ENCODE measurements at places on chromosomes 4 and X.

- no peak for DNase-seq
These were observed 218.0 kb downstream of the PRDM5 start for GRCh38 chr4:120704538-120704937.

GRCh38 chr4:183550345-183551093 lies 45.7 kb downstream of the ING2 start:
- DNase-seq = no peak

DNA sequence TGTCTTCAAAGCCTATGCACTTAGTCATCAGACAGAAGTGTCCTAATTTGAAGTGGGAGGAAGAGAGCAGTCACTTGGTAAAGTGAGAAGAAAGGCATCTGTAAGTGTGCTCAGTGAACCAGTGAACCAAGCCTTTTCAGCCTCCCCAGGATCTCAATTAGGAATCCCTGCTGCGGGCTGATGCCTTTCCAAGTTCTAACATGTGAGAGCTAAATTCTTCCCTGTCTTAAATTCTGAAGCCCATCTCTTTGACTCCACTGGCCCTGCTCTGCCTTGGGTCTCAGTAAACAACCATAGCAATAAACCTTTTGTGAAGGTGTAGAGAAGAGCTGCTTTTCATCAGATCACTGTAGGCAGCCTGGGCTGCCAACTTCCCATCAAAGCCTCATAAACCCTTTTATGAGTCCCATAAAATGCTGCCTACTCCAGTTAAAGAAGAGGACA lies 701.2 kb upstream of the LCORL start:
- DNase-seq = no peak

DNA sequence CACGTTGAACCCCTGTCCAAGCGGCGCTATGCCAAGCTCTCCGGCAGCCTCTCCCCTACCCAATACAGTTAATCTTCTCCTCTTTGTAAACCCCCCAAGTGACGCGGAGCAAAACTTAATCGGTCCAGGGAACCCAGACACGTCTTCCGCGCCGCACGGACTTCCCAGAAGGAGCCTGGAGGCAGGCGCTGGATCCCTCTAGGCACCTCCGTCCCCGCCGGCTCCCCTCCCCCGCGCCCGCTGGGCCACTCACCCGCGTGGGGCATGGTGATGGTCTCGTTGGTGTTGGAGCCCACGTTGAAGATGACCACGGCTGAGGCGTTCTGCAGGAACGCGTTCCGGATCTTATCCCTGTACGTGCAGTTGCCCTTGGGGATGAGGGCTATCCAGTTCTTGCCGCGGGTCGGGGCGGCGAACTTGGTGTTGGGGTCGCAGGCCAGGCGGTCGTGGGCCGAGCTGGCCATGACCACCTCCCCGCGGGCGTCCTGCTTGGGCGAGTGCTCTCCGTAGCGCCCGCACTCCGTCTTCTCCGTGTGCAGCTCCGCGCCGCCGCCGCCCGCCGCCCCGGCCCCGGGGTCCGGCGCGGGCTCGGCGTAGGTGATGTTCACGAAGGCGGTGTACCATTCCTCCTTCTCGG lies 1.1 kb downstream of the RNF150 start:
- DNase-seq = peak; percentile 36

GRCh38 chrX:69163936-69164741 lies 1.1 kb downstream of the PJA1 start:
- DNase-seq = peak; percentile 15

DNA sequence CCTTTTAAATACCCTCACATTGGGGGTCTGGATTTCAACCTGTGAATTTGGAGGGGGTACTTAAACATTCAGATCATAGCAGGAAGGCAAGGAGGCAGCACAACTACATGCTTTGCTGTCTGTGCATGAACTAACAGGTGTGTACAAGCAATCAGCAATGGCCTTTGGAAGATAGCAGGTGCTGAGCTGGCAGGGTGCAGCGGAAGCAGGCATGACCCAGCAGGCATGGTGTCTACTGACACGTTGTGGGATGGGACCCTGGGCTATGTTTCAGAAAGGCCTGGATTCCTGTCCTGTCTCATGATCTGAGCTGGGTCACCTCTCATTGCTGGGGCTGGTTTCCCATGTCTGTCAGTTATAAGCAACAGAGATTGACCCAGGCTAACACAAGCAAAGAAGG lies 13.9 kb downstream of the PPP2R2C start:
- no peak for DNase-seq

DNA sequence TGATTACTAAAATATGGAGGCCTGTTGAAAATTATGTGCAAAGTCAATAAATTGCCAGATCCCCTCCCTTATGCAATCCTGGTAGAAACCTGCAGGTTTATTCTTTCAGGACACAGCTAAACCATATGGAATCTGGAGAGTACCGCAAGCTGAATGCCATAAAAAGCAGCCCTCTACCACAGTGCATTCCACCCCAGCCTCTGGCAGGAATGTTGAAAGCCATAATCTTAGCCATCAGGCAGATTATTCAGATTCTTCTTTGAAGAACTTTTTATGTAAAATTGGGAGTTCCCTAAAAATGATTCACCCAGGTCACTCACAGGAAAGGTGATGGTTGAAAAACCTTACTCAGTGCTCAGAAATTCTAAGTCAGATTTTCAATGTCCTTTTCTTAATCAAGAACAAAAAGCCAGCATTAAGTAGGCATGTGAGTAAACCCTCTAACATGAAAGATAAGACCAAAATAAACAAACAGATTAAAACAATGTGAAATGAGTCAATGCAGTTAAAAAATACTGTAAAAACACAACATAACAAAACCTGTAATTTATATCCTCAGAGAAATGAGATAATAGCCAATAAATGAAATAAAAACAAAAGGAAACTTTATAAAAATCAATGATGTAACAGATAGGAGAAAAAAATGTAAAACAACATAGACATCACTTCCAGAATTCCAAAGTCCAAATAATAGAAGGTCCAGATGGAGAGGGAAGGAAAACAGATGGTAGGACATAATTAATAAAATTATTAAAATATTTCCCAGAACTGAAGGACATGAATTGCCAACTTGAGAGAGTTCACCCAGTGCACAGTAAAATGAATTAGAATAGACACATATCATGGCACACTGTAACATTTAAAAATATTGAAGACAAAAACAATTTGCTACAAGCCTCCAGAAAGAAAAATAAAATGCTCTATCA lies 226.9 kb downstream of the FSTL5 start:
- no peak for DNase-seq

DNA sequence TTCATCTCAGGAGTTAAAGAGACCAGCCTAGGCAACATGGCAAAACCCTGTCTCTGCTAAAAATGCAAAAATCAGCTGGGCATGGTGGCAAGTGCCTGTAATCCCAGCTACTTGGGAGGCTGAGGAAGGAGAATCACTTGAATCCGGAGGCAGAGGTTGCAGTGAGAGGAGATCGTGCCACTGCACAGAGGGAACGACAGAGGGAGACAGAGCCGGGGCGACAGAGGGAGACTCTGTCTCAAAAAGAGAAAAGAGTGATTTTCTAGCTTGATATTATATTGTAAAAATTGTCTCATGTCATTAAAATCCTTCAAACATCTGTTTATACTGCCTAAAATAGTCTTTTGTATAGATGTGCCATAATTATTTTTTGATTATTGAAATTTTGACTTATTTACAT lies 225.4 kb upstream of the AGA start:
- no peak for DNase-seq

- DNase-seq = no peak
These were observed 335.9 kb upstream of the AADAT start for GRCh38 chr4:170425521-170426143.

DNA sequence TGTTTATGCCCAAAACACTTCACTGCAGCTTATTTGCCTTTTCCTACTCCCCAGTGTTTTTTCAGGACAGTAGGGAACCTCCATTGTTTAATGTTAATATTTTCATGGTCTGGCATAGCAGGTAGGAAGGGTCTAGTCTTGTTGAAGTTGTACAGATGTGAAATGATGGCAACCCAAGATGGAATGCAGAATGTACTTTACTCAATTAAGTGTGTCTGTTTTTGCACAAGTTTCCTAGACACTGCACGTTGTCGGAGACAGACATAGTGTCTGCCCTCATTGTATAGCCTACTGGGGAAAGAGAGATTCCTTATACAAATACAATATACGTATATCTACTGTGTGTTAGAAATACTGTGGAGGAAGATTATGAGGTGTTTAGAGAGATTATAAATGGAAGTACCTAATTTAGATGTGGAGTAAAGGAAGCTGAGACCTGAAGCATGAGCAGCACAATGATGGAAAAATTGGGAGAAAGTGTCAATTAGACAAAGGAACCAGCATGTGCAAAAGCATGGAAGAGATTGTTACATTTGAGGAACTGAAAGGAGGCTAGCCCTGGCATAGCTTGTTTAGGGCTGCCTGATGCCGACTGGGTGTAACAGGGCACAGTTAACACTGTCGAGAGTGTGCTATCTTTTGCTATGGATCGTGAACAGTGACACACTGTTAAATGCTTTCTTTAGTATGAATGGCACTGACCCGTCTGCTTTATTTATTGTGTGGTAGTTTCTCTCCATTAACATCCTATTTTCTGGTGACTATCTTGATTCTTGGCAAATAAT lies 18.4 kb downstream of the CPEB2 start:
- no peak for DNase-seq

- no peak for DNase-seq
These were observed 110.6 kb downstream of the NEXMIF start for GRCh38 chrX:74814681-74815080.

GRCh38 chrX:38365954-38366353 lies 13.6 kb downstream of the OTC start:
- DNase-seq = peak; percentile 62

GRCh38 chrX:153411255-153411987 lies at the start of gene ZFP92:
ZFP92 (plus strand) TSS chrX:153411472; CDS start chrX:153418323, 6,851 bp downstream.
- peak; percentile 84 for DNase-seq

DNA sequence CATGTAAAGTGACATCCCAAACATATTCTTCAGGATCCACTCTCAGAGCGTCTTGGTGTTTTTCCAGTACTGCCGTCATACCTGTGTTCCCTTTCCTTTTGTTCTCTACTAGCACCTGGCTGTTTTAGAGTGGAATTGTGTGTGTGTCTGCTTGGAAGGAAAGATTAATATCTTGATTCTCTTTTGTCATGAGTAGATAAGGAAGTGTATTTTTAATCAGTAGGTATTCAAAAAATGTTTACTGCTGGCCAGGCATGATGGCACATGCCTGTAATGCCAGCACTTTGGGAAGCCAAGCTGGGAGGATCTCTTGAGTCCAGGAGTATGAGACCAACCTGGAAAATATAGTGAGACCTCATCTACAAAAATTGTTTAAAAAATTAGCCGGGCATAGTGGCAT lies 198.8 kb downstream of the CBR4 start:
- DNase-seq = no peak

GRCh38 chr4:2797545-2798305 lies 4.8 kb downstream of the SH3BP2 start:
- no peak for DNase-seq

DNA sequence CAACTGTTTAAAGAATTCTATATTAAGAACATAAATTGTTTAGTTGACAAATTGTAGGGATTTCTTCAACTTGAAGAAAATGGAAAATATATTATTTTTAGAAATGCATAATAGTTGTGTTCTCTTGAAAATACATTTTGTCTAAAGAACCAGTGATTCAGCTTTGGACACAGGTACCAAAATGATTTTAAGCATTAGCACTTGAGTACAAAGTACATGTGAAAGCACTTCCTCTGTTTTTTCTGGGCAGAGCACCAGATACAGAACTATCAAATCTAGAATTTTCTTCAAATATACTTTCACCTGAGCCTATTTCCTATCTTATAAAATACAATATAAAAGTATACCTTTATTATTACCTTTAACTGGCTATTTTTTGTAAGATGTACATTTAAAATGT lies 539.8 kb downstream of the ADGRL3 start:
- no peak for DNase-seq

- no peak for DNase-seq
These were observed 266.3 kb downstream of the FBXW7 start for GRCh38 chr4:152269448-152270191.

GRCh38 chr4:88522702-88523324 lies 763 bp downstream of the PYURF start:
- DNase-seq = peak; percentile 63

- DNase-seq = peak; percentile 67
These were observed 13.3 kb downstream of the MPP1 start for GRCh38 chrX:154791939-154792338.

GRCh38 chr4:143353797-143354196 lies 17.1 kb downstream of the GAB1 start:
- DNase-seq = no peak

GRCh38 chrX:71198066-71198465 lies 25.0 kb upstream of the GJB1 start:
- peak; percentile 45 for DNase-seq

- DNase-seq = no peak
These were observed 319 bp upstream of the MAGEH1 start for GRCh38 chrX:55451626-55451989.
